ENCODE measurements at places on chromosomes 12 and 14.

- no peak for DNase-seq
These were observed 394.0 kb upstream of the SYT1 start for GRCh38 chr12:78470354-78471195.

DNA sequence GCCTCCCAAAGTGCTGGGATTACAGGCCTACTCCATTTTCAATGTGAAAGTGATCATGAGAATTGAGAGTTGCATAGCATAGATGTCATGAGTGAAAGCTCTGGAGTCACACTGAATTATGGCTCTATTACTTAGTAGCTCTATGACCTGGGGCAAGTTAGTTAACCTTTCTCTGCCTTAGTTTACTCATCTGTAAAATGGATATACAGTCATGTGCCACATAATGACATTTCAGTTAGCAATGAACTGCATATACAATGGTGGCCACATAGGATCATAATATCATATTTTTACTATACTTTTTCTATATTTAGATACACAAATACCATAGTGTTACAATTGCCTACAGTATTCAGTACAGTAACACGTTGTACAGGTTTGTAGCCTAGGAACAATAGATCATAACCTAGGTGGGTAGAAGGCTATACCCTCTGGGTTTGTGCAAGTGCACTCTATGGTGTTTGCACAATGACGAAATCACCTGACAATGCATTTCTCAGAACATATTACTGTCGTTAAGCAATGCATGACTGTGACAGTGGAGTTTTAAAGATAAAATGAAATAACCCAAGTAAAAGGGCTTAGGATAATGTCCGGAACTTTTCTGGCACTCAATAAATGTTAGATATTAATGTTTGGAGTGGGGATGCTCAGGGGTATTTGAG lies 53.1 kb downstream of the ZFYVE26 start:
- no peak for DNase-seq

GRCh38 chr12:89833337-89834252 lies 125.0 kb upstream of the ATP2B1 start:
- no peak for DNase-seq

GRCh38 chr12:69545081-69545480 lies 40.2 kb upstream of the CCT2 start:
- DNase-seq: no peak

GRCh38 chr14:68215629-68216028 lies 396.1 kb downstream of the RAD51B start:
- DNase-seq: no peak

- DNase-seq: no peak
These were observed 195.9 kb upstream of the PARP11 start for GRCh38 chr12:4068981-4069669.

DNA sequence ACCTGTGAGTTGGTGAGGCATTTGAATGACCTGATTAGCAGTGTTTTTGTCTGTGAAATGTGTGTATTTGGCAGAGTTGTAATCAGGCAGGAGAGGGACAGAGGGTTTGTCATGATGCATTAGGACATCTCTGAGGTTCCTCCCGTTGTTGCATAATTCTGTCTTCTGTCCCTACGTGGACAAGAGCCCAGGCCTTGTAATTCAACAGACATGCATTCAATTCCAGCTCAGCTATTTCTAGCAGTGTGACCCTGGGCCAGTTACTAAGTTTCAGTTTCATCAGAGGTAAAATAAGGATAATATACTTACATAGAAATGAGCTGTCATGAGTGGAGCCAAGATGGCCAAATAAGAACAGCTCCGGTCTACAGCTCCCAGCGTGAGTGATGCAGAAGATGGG lies 208.6 kb downstream of the SLC38A4 start:
- no peak for DNase-seq

DNA sequence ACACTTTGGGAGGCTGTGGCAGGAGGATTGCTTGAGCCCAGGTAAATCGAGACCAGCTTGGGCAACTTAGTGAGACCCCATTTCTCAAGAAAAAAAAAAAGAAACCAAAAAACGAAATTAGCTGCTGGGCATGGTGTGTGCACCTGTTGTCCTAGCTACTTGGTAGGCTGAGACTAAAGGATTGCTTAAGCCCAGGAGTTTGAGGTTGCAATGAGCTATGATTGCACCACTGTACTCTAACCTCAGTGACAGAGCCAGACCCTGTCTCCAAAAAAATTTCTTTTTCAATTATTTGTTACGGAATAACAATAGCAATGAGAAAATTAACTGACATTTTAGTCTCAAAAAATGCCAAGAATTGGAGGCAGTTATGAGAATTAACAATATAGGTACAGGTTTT lies 128.0 kb downstream of the CCDC91 start:
- no peak for DNase-seq

GRCh38 chr14:74978416-74978947 lies 23.1 kb upstream of the PGF start:
- DNase-seq: peak; percentile 39

- DNase-seq: no peak
These were observed 731.9 kb downstream of the NRXN3 start for GRCh38 chr14:78902010-78902623.

GRCh38 chr12:38664661-38665269 lies 240.6 kb downstream of the CPNE8 start:
- DNase-seq: no peak

- no peak for DNase-seq
These were observed 183.3 kb downstream of the SSPN start for GRCh38 chr12:26378711-26379110.

DNA sequence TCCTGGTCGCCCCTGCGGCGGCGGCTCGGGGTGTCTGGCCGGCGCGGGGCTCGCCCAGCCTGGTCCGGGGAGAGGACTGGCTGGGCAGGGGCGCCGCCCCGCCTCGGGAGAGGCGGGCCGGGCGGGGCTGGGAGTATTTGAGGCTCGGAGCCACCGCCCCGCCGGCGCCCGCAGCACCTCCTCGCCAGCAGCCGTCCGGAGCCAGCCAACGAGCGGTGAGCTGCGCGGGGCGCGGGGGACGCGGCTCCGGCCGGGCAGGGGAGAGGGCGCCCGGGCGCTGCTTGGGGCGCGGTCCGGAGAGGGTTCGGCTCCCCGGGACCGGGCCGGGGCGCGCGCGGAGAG lies at the start of gene LGALS3:
TSS of gene LGALS3 (plus strand) at position 167 of the 342 bp plus-strand sequence. CDS start 8,122 bp downstream, outside the sequence.
- DNase-seq: peak; percentile 68

DNA sequence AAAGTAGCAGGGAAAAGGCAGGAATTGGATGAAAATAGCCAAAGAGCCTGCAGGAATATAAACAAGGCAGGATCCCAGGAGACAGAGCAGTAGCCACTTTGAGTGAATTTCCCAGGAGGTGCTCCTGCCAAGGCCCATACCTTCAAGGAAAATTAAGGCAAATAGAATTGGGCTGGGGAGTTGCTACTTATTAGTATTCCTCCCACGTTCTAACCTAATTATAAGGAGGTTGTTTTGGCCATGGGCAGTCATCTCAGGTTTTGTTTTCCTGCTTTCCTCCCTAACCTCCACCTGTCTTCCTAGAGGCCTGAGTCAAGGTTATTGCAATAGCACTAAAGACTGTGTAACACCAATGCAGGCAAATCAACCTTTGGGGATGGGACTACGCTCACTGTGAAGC lies 73.1 kb downstream of the DAD1 start:
- DNase-seq: no peak

DNA sequence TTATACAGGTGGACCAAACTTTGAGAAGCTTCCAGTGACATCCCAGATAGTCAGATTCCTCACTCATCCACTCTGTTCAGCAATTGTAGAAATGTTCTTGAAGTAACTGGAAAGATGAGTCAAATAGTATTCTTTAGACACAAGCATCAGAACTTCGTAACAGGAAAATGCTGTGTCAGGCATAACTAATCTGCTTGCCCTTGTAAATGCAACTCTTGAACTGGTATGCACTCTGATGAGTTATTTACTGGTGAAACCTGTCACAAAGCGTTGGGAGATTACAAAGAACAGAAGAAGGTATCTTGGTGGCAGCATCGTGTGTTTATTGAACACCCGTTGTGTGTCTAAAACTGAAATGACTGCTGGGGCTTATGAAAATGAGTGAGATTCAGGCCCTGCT lies 10.8 kb upstream of the DUSP6 start:
- DNase-seq: no peak

DNA sequence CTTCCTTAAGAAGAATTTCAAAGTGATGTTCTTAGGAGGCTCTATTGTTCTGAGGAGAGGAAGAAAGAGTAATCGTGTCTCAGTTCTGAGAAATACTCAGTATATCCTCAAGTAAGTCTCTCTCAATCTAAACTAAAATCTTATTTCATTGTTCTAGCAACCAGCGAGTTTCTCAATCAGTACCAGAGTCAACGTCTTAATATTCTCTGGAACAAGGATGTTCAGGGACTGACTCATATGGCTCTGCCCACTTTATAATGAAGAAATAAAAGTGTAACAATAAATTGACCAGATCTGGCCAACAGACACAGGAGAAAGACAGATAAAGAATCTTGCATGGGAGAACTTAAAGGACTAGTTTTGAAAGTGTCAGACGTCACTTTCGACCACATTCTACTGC lies 469.8 kb upstream of the FLRT2 start:
- DNase-seq: no peak

GRCh38 chr12:27382171-27382795 lies 49.6 kb downstream of the BMAL2 start:
- no peak for DNase-seq

- DNase-seq: no peak
These were observed 62.9 kb upstream of the PSMA6 start for GRCh38 chr14:35229084-35229791.

DNA sequence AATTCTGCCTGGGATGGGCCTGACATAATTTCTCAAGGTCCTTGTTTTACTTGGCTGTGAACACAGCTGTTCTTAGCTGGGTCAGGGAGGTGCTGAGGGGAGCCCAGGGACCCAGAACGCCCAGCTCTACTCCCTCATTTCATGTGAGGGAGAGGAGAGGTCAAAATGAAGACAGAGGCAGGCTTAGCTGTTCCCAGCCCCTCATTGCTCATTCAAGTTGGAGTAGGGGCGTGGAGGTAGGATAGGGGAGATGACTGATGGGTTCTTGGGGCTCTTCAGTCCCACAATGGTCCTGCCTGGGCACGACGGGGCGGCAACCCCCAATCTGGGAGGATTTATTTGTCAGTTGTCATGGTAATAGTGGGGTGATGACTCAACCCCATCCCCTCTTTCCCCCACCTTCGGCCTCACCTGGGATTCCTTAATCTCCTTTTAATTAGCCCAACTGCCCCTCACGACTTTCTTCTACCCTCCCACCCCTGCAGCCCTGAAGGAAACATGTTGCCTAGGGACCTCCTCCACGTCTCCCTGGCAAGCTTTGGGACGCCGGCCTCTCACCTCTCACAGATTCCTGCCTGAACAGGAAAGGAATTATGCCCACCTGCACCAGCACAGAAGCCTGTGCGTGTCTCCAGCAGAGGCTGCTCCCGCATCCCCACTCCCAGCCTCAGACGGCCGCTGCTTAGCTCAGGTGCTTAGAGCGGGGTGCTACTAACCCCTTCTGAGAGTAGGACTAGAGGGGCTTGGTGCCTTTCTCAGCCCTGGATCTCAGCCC lies 10.2 kb downstream of the SPRYD3 start:
- DNase-seq: no peak

DNA sequence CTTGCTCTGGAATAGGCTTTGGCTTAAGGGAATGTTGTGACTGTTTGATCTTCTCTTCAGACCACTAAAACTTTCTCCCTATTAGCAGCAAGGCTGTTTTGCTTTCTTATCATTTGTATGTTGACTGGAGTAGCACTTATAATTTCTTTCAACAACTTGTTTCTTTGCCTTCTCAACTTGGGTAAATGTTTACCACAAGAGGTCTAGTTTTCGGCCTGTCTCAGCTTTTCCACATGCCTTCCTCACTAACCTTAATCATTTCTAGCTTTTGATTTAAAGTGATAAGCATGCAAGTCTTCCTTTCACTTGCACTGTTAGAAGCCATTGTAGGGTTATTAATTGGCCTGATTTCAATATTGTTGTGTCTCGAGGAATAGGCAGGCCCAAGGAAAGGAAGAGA lies 126.7 kb upstream of the AEBP2 start:
- DNase-seq: no peak

DNA sequence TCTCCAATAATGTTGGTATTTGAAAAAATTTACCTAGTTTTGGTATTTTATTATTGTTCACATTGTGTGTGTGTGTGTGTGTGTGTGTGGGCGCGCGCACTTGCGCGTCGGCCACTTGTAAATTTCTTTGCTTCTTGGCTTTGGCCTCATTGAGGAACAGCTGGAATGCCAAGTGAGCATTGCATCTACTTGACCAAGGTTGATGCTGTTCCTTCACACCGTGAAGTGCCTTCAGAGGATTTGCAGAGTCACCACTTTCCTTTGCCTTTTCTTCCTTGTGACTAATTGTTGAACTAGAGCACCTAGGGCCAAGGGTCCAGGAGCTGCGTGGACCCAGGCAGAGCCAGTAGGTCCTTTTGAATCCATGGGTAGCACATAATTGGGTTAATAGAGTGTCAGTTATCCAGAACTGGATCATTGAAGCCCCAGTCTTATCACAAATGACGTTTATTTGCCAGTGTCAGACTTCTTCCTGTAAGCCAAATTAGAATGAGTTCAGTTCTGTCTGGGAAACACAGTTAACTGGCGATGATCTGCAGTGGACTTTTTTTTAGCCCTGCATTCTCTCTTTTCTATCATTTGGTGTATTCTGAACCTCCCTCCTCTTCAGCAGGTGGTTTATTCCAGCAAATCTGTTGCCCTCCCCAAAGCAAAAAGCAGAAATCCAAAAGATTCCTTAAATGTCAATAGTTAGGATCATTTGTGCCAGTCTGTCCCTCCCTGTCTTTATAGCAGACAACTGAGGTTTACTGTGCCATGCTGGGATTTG lies 2.6 kb downstream of the PPP2R5C start:
- no peak for DNase-seq

DNA sequence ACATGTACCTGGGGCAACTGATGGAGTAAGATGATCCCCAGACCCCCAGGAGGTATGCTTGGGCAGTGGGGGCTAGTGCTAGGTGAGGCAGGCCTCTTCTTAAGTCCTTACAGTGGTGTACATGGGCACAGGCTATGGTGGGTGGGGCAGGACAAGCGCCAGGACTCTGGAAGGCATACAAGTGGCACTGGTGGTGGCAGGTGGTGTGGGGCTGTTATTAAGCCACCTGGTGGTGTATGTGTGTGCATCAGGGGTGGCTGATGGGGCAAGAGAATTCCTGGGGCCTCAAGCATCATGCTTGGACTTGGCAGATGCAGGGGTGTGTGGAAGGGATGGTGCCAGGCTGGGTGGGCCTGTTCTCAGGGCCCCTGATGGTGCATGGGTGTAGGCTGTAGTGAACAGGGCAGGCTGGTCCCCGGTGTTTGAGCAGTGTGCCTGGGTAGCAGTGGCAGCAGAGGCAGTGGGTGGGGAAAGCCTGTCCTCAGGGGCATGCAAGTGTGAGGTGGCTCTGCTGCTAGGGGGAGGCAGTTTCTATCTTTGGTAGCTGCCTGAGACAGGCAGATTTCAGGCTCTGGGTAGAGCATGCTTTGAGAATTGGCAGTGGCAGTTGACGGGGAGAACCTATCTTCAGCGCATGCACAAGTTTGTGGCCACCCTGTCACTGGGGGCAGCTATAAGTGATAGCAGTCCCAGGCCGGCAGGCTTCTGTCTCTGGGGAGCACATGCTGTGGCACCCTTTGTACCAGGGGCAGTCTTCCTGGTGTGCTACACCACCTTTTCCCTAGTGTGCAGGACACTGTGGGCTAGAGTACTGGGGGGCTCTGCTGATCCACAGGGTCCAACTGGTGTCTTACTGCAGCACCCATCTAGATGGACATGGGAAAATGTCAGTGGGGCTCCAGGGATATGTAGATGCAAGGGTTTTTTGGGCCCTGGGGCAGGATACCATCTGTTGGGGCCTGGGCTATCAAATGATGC lies 52.6 kb upstream of the ABCD2 start:
- DNase-seq: no peak

Data from ureter (tissue), 1 donor.